ENCODE measurements at places on chromosomes 5 and 9. TPM values are rescaled to one million over a fixed set of nuclear protein-coding genes. Genes with fewer than 3 reads are reported as not detected.

EMB gene
- total RNA-seq: 2.9 TPM

CDH9 gene
- total RNA-seq: 2.0 TPM

CDX1 gene
- not detected for total RNA-seq

TAS2R1 gene
- not detected for total RNA-seq

PAPPA gene
- total RNA-seq: 11.7 TPM

SLC22A5 gene
- 11.4 TPM for total RNA-seq

SPRY4 gene
- total RNA-seq: 11.1 TPM
